ENCODE measurements at places on chromosomes 6 and 20.

DNA sequence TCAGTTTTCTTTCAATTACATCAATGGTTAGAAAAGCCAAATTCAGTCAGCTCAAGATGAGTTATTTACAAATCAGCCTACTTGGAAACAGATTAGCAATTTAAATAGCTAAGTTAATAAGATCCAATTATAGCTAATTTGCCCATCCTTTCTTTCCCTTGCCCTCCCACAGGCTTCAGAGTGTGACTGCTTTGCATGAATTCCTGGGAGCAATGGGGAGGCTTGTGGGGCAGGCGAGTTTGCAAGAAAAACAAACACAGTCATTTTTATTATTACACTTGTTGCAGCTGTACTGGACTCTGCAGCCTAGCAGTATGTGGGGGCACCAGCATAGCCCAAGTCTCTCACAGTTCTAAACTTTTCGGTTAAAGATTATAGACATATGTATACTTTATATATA is 219.0 kb downstream of the NKAIN2 start:
- no peak for DNase-seq

GRCh38 chr6:136736281-136736960 is 55.9 kb downstream of the MAP3K5 start:
- no peak for DNase-seq

DNA sequence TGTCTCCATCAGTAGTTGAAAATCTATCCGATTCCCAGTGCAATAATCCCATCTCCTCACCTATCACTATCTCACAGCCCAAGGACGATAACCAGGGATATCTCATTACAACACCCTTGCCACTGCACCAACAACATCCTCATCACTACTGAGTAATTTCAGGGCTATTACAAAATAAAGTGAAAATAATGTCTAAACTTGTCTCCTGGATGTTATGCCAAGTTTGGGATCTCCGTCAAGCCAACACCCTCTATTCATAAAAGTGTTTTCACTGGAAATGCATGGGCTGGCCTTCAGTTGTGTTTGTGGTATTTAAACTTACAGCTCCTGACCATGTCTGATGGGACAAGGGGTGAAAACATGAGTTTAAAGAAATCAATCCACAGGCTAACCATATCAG is 42.0 kb upstream of the STMND1 start:
- DNase-seq: no peak

GRCh38 chr20:22680031-22680740 is 95.8 kb upstream of the FOXA2 start:
- no peak for DNase-seq

DNA sequence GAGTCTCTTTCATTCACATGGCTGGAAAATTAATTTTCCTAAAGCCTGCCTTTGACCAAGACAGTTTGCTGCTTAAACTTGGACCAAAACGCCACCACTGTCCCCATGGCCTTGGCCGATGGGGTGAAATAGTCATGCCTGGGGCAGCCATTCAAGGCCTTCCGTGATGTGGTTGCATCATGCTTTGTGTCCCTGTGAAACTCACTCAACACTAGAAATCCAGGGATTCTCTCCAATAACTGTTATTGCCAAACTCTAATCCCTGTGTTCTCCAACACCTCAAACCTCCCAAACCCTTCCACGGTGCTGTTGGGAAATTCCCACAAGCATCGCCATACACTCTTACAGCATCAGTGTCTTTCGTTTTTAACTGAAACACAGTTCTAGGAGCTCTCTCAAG is 1.4 kb upstream of the TXNDC5 start:
- DNase-seq: peak; percentile 27
